ENCODE measurements at places on chromosomes 2 and 18.

DNA sequence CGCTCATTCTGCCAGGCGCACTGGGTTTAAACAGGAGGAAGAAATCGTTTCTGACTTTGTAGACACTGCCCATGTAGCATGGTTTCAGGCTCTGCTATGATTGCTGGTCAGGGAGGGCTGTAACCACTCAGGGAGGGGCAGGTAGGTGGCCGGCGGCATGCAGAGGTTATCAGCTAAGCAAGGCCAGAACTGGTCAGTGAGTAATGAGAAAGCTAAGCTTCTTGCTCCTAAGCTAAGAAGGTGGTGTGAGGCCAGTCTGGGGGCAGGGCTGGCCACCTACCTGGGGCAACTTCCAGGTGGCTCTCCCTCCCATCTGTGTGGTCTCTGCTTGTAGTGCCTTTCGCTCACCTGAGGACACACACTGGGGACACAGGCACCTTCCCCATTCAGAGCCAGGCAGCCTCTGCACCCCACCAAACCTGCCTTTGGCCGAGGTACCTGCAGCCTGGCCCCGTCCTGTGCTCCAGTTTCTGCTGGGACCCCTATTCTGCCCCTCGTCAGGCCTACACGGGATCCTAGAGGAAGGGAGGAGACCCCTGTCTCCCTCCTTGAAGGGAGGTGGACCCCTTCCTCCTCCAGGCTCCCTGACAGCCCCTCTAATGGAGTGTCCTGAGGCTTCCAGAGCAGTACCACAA is 195.9 kb downstream of the SEPTIN10 start:
- no peak for ATAC-seq

- no peak for ATAC-seq
Observed at GRCh38 chr2:172296267-172297046, 130.9 kb upstream of the ITGA6 start.

- no peak for ATAC-seq
Observed at GRCh38 chr2:200749631-200750322, 61.9 kb upstream of the BZW1 start.

- ATAC-seq, result no peak
Observed at GRCh38 chr2:30216157-30216556, 15.2 kb upstream of the LBH start.

- no peak for ATAC-seq
Observed at GRCh38 chr2:16861530-16861929, 195.9 kb upstream of the CYRIA start.

DNA sequence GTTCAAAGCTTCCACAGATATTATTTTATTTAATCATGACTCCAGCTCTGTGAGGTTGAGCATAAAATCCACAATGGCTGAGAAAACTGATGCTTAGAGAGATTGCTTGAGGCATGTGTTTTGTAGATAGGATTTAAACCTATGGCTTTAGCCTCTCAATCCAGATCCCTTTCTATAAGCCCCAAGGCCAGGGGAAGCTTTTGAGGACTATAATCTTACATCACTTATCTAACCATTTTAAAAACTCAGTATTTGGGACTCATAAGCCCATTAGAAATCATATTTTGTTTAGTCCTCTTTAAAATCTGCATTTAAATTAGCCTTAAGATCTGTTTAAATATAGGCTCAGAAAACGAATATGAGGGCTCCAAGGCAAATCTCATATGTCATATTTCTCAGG is 135.4 kb upstream of the SERPINE2 start:
- no peak for ATAC-seq

DNA sequence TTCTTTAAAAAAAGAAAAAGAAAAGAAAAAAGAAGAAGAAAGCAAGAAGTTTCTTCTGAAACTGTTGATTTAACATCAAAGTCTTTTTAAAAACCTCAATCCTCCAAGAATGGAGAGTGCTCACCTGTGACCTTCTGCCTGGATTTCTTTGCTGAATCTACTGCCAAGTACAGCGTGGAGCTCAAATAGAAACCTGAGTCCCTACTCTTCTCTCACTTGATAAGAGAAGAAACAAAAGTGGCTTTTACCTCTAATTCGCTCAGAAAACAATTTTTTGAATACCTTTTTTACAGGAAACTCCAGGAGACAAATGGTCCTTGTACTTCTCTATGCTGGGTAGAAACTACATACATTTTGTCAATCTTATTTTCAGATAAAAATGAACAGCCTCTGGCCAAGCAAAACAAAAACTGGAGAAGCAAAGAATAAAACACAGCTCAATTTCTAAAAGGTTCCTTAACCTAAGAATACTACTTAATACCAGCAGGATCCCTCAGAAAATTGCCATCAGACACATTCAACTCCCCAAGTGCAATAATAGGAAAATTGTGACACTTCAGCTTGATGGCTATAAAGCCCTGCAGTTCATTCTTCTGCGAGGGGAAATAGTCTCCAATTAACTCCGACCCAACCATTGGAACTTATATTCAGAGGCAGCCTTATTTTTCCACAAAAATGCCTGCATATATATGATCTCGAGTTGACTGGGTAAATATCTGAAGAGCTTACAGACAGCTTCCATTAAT is 85.8 kb downstream of the GRB14 start:
- ATAC-seq, result no peak

GRCh38 chr2:160224507-160224906 is 24.4 kb upstream of the ITGB6 start:
- ATAC-seq, result no peak

DNA sequence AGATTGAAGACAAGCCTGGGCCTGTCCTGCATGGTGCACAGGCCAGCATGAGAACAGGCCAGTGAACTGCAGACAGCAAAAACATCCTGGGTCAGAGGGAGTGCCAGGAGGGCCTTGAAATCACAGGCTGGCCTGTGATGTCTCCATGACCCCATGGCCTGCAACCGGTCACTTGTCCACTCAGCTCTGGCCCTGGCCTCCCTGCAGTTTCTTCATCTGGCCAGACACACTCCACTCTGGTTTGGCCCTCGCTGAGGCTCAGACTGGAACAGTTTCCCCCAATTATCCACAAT is 12.6 kb downstream of the CYRIA start:
- peak; percentile 71 for ATAC-seq

- no peak for ATAC-seq
Observed at GRCh38 chr2:129913695-129914495, 65.6 kb upstream of the RAB6C start.

DNA sequence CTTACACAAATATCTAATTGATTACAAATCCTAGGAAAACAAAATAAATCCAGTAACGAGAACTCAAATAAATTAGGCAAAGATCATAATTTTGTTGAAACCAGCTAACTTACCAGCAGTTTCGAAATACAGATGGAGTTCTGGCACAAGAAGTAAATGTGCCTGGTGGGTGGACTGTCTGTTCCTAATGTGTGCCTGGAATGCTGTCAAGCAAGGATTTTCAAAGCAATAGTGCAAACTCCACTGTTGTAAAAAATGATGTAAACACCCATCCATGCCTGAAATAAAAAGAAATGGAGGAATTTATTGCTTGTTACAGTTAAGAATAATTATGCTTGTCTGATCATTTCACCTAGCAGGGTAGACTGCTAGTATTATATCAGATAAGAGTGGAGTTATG is 423.9 kb upstream of the MAP2 start:
- ATAC-seq, result no peak

DNA sequence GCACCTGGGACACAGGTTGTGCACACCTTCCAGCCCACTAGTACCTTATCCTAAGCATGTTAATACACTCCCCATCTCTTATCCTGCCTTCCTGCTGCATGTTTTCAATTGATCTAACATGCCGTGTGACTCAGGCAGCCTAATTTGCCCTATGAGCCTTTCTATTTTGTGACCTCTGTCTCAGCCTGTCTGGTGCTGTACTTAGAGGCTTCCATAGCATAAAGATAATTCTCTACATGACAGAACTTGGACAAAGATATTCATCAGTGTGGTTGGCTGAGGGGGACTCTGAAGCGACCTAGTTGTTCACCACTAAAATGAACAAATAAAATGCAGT is 8.6 kb upstream of the TMEM37 start:
- no peak for ATAC-seq

- no peak for ATAC-seq
Observed at GRCh38 chr2:108418416-108418815, 30.6 kb upstream of the GCC2 start.

GRCh38 chr2:42404676-42405075 is 43.7 kb upstream of the COX7A2L start:
- ATAC-seq, result no peak

GRCh38 chr2:159650574-159650973 is 34.2 kb upstream of the BAZ2B start:
- ATAC-seq, result no peak

GRCh38 chr2:219702796-219703545 is 75.5 kb downstream of the SLC4A3 start:
- no peak for ATAC-seq

GRCh38 chr2:85779641-85780315 is 26.0 kb downstream of the ATOH8 start:
- no peak for ATAC-seq

- no peak for ATAC-seq
Observed at GRCh38 chr2:217334561-217334960, 474.7 kb upstream of the TNP1 start.

DNA sequence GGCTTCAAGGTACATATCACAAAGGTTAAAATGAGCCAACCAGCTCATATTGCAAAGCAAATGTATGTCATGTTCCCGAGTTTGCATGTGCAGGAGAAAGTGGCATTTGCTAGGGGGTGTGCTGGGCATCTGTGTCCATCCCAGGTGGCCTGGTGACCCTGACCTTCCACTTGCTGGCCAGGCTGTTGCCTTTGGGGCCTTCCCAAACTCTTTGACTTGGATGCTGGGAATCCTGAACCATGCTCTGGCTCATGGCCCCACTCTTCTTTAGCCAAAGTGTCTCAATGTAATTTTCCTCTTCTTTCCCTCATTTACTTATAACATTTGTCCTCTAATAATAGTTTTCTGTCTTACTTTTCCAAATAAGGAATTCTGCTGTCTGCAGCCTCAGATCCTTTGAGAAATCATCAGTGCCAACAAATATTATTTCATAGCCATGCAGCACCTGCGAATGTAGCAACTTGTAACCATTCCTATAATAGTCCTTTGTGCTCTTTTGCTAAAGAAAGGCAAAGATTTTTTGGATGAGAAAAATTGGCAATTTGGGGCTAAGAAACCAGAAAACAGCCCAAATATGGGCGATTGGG is 64.2 kb downstream of the MTCL1 start:
- no peak for ATAC-seq

GRCh38 chr2:109613922-109614714 is at the start of the genes SEPTIN10 and SOWAHC:
Gene SEPTIN10 (minus strand): TSS chr2:109613966. CDS start chr2:109613827, 139 bp downstream.
Gene SOWAHC (plus strand): TSS chr2:109614364. CDS start chr2:109614490, 126 bp downstream.
- ATAC-seq, result peak; percentile 95

DNA sequence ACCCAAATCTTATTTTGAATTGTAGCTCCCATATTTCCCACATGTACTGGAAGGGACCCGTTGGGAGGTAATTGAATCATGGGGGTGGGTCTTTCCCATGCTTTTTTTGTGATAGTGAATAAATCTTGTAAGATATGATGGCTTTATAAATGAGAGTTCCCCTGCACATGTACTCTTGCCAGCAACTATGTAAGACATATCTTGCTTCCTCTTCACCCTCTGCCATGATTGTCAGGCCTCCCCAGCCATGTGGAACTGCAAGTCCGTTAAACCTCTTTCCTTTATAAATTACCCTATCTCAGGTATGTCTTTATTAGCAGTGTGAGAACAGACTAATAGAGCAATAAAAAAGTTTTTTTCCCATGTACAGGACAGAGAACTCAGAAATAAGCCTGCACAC is 468.4 kb upstream of the SPHKAP start:
- no peak for ATAC-seq

DNA sequence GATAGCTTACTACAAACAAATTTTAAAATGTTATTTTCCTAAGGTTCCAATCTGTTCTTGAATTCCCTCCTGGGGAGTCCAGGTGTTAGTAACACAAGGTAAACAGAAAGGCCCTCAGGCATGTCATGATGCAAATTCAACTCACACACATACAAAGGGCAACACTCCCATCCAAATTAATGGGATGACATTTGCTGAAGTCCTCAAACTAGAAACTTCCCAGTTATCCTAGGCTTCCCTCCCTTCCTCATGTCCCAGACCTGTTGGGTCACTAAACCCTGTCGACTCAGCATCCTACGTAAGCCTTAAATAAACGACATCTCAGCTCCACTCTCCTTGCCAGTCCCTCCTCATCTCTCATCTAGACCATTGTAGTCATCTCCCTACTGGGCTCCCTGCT is 85.1 kb downstream of the GREB1L start:
- no peak for ATAC-seq

DNA sequence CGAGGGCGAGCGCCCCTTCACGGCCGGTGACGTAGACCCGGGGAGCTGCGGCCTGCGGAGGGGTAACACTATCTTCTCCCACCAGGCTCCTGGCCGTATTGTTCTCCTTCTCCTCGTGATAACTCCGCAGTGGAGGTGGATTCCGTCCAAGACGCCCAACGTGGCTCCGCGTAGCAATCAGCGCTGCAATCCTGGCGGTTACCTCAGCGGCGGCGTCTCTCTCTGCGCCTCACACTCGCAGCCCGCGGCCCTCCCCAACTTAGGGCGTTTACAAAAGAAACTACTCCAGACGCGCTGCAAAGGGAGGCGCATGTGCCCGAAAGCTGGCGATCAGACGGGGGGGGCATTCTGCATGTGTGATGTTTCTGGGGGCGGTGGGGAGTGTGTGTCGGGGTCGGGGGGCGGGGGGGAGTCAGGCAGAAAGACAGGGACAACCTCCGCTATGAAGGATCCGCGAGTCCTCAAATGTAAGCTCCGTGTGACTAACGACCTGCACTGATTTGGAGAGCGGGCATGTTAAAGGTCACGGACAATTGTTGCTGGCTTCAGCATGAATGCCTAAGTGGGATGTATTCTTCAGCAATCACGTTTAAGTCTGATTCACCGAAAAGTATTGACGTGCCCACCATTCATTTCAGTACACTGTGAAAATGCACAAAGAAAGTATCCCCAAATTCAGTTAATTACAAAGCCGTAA is 1.3 kb upstream of the ZNF516 start:
- ATAC-seq, result peak; percentile 37

- no peak for ATAC-seq
Observed at GRCh38 chr2:80525152-80525551, 220.6 kb upstream of the LRRTM1 start.

DNA sequence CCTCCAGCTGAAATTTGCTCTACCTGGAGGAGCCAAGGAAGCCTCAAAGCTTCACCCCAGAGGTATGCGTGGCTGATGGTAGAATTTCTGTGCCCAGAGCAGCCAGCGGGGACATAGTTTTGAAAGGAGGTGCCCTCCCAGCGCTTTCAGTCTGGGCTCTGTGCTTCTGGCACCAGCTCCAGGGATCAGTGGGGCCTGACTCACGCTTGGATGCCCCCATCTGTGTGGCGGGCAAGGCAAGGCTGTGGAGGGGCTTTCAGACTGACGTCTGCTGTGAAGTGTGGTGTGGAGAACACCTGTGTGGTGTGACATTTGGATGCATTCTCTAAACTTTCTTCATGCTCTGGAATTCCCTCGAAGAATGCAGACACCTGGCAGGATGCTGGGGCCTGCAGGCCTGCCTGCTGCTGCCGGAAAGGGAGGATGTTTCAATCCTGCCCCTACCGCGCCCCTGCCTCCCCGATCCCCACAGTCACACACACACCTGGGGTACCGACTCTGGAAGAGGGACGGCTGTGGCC is 84.1 kb downstream of the CTIF start:
- peak; percentile 41 for ATAC-seq

GRCh38 chr2:174300114-174300513 is 34.6 kb upstream of the SP9 start:
- no peak for ATAC-seq
